ENCODE measurements at places on chromosomes 16 and 17.

DNA sequence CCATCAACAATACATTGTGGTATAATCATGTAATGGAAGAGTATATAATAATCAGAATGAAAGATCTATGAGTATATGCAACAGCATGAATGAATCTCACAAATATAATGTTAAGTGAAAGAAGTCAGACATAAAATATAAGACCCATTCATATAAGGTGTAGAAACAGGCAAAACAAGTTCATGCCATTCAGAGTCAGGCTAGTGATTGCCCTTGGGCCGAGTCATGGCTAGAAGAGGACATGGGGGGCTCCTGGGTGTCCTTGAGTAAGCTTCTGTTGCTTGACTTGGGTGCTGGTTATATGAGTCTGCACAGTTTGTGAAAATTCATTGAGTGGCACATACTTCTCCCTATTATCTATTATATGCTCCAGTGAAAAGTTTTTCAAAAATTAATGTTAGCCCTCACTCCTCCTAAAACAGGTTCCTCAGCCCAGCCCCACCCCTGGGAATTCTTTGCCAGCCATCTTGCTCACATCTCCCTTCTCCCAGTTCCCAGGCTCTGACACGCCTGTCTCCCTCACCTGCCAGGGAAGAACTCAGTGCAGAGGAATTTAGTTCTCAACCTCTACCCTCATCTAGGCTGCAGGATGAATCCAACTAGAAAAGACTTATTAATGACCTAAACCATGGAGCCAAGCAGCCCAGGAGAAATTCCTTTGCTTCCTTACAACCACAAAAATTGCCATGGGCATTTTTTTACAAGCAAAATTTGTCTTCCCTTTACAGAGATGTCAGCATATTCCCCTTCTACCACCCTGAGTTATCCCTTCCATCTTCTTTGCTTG, 52.4 kb upstream of the NFAT5 start:
- no peak for DNase-seq

DNA sequence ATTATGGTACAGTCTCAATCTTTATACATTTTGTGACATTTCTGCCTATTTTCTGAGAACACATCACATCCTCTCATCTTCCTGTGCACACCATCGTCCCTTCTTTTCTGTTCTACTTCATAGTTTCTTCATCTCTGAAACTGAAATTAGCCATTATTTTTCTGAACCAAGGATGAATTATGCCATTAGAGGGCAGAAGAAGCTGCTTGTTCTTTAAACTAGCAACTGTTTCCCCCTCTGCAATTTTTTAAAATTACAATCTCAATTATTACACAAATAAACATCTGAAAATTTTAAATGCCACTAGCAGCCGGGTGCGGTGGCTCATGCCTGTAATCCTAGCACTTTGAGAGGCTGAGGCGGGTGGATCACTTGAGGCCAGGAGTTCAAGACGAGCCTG, 41.3 kb downstream of the RBBP6 start:
- no peak for DNase-seq

DNA sequence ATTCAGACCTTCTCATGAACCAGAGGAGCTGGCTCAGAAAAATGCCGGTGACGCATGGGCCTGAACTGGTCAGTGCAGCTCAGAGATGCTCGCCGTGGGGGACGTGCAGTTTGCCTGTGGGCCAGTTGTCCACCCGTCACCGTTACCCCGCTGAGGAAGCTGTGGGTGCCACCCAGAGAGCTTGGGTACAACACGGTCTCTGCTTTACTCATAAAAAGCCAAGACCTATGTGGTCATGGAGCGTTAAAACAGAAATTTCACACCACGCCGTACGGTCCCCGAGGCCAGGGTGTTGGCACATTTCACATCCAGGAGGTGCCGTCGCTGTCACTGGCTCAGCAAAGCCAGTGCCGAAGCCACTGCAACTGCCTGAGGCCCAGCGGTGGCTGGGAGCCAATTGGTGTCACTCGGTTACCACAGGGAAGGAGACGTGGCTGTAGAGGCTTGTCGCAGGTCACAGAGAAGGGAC, 120.9 kb downstream of the METRNL start:
- DNase-seq, result no peak

- DNase-seq, result no peak
These were observed at the start of gene ARHGDIA for GRCh38 chr17:81870981-81871386. Gene ARHGDIA (minus strand): TSS chr17:81871337. CDS start chr17:81869930, 1,407 bp downstream.

DNA sequence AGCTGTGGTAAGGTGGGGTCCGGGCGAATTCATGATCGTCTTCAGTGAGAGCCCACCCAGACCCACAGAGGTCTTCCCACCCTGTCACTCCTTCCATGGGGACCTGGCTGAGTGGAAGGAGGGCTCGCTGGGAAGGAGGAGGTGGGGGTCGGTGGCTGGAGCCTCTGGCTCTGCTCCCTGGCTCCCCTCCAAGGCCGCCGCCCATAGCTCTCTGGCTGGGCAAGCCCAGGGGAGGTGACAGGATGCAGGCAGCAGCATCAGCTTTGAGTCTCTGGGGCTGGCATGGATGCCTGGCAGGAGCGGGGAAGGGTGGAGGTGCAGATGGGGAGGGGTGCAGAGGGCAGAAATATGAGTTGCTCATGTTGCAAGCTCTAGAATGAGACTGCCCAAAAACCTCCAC, 147.0 kb downstream of the ENGASE start:
- no peak for DNase-seq

DNA sequence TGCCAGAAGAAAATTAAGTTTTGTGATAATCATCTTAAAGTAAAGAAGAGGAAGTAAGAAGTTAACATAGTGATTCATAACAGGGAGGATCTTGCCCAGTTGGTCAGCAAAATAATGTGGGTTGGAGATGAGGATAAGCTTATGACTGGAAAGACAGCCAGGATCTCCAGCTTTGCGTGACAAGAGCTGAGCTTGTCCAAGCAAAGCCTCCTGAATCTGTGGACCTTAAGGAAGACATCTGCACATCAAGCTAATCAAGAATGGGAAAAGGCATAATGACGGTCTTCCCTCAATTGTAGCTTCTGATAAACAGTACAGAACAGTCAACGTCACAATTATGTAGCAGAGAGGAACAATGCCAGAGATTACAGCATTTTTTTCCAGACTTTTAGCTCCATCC, 744.7 kb upstream of the GOT2 start:
- no peak for DNase-seq

DNA sequence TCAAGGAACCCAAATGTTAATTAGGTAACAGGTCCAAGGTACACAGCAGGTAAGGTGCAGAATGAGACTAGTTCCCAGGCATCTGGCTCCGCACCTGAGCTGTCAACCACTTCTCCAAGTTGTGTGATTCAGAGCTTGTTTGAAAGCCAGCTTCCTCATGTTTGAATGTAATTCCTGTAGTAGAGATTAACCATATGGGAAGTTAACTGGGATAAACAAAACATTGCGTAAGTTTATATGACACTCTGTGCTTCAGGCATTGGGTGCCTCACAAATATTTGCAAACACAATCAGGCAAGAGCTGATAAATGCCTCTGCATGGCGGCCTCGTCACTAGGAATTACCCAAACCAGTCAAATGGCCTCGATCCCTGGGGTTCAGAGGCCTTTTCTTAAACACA, 27.9 kb upstream of the CPHXL start:
- DNase-seq, result no peak

GRCh38 chr17:12548558-12548957, 117.1 kb upstream of the MYOCD start:
- no peak for DNase-seq

DNA sequence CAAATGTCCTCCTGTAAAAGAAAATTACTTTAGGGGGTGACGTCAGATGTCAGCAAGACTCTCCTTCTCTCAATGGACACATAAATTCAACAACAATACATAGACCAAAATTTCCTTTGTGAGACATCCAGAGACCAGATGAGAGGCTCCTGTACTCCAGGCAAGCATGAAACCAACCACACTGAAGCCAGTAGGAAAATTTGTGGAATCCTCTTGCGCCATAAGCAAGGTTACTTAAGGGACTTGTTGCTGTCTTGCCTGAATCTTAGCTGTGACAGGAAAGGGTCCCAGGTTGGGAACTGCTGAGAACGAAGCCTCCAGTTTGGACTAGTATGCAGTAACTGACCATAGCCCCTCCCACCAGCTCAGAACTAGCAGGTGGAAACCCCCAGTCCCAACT, 56.0 kb downstream of the CEP112 start:
- DNase-seq, result no peak

DNA sequence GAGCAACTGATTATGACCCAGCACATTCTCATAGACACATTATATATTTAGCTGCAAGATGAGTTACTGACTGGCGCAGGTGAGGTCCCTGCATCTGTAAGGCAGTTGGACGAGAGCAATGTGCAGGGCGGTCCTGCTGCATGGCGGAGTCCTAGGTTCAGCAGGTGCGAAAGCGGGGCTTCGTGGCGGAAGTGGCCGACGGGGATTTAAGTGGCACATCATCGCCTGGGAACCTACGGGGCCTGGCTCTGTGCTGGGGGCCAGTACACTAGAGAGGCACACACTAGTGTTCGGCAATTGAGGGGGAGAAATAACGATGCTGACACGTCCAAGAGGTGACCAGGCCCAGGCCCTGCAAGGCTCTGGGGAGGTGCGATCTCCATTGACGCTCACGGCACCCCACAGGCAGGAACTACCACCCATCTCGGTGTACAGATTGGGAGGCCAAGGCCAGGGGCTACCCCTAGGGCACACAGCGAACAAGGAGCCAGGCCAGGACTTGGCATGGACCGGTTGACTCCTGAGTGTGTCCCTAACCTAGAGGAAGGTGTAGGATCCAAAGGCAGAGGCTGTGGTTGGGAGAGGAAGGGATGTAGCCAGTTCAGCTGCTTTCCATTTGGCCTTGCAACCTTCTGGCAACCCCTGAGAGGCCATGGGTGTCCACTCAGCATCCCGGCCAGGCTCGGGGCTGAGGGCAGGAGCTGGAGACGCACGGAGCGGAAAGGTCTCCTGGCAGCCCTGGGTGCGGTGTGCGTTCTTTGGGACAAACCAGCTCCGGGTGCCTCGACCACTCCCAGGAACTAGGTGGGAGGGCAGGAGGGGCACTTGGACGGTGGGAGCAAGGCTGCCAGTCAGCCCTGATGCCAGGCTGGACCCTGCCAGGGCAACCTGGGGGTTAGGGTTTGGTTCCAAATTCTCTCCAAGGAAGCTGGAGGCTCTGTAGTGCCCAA, 103.9 kb upstream of the CREBBP start:
- DNase-seq, result no peak

DNA sequence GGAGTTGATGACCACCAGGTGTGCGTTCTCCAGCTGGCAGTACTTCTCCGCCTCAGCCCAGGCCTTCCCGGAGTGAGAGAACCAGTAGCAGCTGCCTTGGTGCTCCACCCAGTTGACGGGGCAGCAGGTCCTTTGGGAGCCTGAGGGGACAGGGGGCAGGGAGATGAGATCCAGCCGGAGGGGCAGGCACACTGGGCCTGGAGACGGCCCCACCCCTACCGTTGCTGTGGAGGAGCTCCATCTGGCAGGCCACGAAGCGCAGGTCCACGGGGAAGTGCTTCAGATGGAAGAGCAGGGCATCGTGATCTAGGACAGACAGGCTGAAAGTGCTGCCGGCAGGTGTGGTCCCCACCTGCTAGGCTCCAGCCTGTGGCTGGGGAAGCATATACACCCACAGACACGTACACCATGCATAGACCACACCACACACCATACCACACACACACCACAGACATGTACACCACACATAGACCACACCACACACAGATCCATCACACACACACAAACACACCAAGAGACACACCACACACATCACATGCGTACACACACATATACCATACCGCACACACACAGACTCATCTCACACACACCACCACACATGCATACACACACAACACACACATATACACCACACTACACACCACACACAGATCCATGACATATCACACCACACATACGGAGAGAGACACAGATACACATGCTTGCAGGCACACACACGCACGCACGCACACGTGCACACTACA, 7.4 kb downstream of the ASGR2 start:
- DNase-seq, result no peak

- DNase-seq, result no peak
These were observed 4.6 kb downstream of the TRIM47 start for GRCh38 chr17:75873587-75874322.

- DNase-seq, result no peak
These were observed 21.6 kb downstream of the CFAP97D1 start for GRCh38 chr17:43801844-43802243.

DNA sequence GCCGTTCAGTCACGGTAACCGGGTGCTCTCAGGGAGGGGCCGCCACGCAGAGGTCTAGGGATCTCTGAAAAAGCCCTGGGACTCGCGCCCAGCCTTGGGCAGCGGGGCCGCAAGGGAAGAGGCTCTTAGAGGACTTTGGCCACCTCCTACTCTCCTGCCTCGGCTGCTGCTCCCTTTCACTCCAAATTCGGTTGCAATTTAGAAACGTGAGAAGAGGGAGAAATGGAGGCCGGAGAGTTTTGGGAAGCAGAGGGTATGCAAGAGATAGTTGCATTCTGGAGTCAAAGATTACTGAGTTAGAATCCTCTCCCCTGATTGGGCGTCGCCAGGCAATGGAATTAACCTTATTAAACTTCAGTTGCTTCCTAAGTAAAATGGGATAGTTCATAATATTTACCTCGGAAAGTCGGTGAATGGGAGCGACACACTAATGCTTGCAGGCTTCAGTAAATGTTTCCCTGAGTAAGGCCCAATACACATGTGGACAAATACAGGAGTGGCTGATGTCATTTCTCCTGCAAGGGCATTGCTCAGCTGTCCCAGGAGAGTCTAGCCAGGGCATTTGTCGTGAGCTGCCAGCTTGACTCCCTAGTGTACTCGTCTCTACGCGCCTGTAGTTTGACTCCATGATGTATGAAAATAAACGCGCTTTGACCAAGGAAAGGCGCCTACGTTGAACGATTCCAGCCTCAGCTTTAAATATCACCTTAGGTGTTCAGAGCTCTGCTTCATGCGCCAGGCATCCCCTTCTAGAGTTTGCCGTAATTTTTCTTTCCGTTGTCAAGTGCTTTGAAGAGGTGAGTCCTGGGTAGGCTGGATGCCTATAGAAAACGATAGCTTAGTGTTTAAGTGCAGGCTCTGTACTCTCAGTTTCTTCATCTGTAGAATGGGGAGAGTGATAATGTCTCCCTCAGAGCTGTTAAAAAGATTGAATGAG, 667 bp downstream of the OGFOD1 start:
- DNase-seq, result no peak

- DNase-seq, result no peak
These were observed 1108.5 kb upstream of the EEF2KMT start for GRCh38 chr16:6206080-6206479.

DNA sequence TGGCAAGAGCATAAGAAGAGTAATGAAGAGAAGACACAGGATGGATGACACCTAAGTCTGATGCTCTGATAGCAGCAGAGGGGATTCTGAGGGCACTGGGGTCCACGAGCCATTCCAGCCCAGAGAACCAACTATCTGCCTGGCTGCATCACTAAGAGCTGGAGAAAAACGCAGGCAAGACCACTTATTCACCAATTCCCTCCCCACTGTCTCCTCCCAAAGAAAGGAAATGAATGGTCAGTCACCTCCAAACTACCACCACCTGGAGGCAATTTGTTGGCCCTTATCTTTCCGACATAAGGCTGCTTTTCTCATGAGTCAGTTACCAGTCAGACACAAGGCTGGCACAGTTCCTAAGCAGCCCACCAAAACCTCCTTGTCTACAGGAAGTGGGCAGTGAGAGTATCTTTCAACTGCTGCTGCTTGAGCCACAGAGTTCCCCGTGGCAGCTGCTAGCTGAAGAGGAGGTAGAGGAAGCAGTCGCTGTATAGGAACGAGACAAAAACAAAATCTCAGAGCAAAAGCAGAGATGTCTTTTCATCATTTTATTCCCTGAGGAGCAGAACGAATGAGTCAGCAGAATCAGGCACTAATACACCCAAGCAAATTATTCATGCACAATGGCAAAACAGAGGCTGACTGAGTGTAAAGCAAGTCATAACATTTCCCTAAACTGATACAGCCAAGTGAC, 111.1 kb downstream of the SMG6 start:
- DNase-seq, result no peak
